ENCODE measurements at places on chromosomes 3 and 15.
A peak's percentile ranks its signal among the peaks of the same experiment; 100 is the strongest.

- no peak for DNase-seq
Measured at GRCh38 chr15:74809242-74809641, 3.4 kb upstream of the LMAN1L start.

DNA sequence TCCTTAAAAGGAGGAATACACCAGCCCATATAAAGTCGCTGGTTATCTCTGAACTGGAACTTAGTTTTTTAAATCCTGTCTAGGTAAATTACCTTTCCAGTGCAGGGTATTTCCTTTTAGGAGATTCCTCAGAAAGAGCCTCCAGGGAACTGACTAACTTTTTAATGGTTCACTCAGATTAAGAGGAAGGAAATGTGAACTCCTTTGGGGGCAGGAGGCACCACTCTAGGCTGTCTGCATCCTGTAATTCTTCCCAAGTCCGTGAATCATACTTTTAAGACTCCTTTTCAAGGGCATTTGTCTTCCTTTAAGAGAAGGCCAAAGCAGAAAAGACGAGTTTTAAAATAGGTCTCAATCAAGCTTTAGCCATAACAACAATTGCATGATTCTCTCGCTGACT, 871.2 kb upstream of the NR2F2 start:
- no peak for DNase-seq

DNA sequence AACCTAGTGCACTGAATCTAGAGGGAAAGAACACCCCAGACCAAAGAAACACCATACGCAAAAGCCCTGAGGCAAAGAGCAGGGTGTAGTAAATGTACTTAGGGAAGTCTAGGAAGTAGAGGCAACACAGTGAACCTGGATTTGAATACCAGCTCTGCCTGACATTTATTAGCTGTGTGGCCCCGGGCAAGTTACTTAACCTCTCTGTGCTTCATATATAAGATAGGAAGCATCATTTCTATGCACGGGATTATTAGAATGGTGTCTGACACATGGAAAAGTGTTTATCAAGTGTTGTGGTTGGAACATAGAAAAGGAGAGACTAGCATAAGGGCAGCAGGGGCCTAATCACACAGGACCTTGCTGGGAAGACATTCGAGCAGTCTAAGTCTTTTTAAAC, 132.2 kb downstream of the ERC2 start:
- DNase-seq = no peak

DNA sequence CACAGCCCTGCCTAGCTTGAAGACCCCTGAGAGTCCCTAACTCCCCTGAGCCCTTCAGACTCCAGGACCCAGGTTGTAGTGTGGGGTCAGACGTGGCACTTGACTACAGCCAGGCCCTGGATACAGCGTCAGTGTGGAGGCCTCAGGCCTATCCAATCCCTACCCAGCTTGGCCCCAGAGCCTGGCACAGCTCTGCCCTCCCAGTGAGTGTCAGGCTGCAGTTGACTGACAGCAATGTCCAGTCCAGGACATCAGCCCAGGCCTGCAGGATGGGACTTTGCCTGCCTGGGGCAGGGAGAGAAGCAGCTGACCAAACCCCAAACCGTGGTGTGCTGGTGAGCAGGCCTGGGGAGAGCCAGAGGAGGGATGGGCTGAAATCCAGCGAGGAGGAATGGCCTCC, 27.3 kb downstream of the KLF13 start:
- DNase-seq = no peak

- no peak for DNase-seq
Measured at GRCh38 chr3:264394-265156, 68.0 kb downstream of the CHL1 start.

DNA sequence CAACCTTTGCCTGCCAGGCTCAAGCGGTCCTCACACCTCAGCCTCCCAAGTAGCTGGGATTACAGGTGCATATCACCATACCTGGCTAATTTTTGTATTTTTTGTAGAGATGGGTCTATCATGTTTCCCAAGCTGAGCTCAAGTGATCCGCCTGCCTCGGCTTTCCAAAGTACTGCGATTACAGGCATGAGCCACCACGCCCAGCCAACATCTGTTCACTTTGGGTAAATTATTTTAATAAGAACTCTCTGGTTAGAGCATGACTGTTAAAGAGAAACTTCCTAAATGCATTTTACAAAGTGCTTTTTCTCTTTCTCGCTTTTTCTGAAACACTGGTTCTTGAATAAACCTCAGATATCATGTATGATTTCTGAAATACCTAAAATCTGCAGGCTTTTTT, 172.5 kb downstream of the PTPRG start:
- no peak for DNase-seq

GRCh38 chr3:31895471-31895870, 85.6 kb downstream of the OSBPL10 start:
- no peak for DNase-seq

DNA sequence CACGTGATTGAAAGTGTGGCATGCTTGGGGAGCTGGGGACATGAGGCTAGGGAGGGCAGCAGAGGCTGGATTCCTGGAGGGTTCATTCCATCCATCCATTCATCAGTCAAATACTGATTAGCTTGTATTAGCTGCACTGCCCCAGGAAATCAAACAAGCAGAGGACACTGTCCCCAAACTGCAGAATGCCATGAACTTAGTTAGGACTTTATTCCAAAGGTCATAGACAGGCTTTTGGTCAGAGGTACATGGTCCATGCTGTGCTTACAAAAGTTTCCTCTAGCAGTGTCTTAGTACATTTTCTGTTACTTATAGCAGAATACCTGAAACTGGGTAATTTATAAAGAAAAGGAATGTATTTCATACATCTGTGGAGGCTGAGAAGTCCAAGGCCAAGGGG, 47.7 kb downstream of the LMCD1 start:
- DNase-seq = no peak

DNA sequence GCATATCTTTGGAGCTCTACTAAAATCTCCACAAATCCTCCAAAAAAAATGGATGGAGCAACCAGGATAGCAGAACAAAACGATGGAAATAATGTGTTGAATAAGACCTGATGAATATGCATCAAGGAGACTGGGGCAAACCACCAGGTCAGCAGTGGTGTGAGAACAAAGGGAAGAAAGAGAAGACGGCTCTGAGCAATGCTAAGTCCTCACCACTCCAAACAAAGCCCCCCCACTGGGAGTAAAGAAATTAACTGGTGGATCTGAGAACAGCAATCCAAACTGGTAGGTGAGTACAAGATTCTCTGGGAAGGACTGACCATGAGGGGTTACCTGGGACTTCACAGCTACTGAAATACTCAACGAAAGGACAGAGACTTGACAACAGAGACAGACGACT, 977.3 kb downstream of the TBL1XR1 start:
- DNase-seq = no peak

DNA sequence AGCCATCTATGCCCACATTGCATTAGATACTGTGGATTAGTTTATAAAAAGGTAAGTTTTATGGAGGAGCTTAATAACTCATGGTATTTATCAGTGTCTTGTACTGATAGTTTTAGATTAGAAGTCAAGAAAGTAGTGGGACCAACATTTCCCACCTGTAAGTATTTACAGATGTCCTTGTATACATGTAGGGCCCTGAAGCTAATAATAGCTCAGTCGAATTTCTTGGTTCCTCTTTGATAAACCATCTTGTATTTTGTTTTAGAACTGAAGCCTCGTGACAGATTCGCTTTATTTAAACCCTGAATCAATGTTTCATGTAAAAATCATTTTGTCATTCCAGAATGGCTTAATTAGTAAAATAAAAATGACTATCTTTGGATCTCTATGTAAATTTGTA, 73.4 kb downstream of the CRYBG3 start:
- DNase-seq = no peak

GRCh38 chr3:42556089-42556632, 25.6 kb downstream of the SEC22C start:
- DNase-seq = no peak

- no peak for DNase-seq
Measured at GRCh38 chr15:52193791-52194190, 2.6 kb upstream of the GNB5 start.

- DNase-seq = peak; percentile 91
Measured at GRCh38 chr3:4978966-4979427, 240 bp upstream of the BHLHE40 start.

GRCh38 chr3:115551016-115551415, 72.3 kb upstream of the GAP43 start:
- no peak for DNase-seq

GRCh38 chr15:76764004-76764403, 141.1 kb downstream of the SCAPER start:
- no peak for DNase-seq

DNA sequence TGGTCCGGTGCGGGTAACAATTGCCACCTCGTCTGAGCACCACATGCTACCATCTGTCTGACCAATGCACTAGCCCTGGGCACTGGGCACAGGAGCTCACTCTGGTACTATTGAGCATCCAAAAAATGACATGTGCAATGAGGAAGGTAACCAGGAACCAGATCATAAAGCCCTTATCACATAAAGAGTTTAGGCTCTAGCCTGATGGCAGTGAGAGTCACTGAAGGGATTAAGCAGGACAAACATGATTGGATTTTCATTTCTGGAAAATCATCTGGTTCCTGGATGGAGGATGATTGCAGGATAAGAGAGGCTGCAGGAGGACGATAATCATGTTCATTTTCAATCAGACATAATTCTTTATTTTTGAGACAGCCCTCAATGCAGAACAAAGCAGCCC, 12.4 kb downstream of the NDUFB4 start:
- no peak for DNase-seq

DNA sequence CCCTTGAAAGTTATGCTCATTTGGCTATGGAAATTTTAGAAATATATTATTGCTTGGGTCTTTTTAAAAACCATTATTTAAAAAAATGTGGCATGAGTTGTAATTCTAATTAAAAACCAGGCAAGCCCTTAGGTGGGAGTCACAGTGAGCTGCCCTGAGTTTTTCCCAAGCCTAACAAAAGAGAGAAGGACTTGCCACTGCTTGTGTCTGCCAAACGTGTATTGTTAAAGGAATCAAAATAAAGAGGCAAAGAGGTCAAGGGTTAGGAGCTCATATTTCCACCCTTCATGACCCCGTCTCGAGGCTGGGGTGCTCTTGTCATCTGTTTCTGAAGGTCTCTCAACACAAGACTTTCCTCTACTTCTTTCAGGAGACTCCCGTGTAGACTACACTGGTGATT, 321.1 kb downstream of the ZIC1 start:
- no peak for DNase-seq

DNA sequence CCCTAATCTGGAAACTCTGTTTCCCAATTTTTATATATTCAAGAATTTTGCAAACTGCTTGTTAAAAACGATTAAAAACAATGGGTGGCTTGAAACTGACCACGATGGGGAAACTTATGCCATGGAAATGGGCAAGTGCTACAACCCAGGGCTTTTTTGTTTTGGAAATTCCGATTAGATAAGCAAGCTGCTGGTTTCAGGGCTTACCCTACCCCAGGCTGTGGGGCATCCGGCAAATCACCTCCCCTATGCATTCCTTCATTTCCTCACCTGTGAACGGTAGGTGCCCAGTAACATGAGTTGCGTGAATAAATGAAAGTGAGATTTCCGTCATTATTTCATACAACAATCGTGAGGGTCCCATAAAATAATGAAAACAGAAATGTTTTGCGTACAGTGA, 34.3 kb downstream of the ST6GAL1 start:
- DNase-seq = no peak
